ENCODE measurements at places on chromosomes 7 and 10.

GRCh38 chr7:115478426-115478825, 552.1 kb downstream of the TFEC start:
- DNase-seq: no peak

GRCh38 chr10:122510326-122510725, 49.0 kb downstream of the HTRA1 start:
- no peak for DNase-seq

- DNase-seq: no peak
These were observed 670.3 kb downstream of the SDK1 start for GRCh38 chr7:3971323-3971722.

DNA sequence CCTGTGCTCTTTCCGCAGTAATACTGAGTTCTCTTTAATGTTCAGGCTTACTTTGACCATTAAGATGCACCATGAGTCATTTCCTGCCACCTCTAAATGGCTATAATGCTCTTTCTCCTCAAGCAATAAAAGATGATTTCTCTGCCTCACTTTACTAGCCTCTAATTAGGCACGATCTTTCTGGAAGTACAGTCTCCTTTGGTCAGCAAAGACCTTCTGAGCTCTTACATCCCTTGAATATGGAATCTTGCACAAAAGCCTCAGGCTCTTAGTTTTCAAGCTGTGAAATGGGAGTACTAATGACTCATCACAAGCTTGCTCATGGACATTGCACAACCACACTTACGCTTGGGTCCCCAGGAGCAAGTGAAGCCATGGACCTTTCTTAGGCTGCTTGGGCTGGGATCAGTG, 85.9 kb downstream of the FRMD4A start:
- no peak for DNase-seq

- no peak for DNase-seq
These were observed 396.7 kb upstream of the SORCS1 start for GRCh38 chr10:107561136-107561650.

GRCh38 chr7:32937344-32938174, 19.7 kb upstream of the FKBP9 start:
- DNase-seq: no peak

GRCh38 chr10:130203626-130204025, 67.4 kb downstream of the GLRX3 start:
- no peak for DNase-seq

DNA sequence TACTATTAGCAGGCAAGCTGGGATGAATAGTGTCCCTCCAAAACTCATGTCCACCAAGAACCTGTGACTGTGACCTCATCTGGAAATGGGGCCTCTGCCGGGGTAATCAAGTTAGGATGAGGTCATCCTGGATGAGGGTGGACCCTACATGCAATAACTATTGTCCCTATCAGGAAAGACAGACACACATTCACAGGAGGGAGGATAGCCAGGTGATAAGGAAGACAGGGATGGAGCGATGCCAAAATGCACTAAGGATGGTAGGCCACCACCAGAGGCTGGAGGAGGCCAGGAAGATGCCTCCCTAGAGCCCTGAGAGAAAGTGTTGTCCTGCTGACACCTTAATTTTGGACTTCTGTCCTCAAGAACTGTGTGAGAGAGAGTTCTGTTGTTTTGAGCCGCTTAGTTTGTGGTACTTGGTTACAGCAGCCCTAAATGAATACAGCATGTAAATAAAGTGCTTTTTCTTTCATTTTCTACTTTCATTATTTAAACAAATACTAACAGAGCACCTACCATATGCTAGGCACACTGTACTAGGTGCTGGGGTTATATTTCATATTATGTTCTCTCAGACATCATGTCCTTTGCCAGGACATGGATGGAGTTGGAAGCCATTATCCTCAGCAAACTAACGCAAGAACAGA, 111.9 kb downstream of the USP6NL start:
- no peak for DNase-seq

DNA sequence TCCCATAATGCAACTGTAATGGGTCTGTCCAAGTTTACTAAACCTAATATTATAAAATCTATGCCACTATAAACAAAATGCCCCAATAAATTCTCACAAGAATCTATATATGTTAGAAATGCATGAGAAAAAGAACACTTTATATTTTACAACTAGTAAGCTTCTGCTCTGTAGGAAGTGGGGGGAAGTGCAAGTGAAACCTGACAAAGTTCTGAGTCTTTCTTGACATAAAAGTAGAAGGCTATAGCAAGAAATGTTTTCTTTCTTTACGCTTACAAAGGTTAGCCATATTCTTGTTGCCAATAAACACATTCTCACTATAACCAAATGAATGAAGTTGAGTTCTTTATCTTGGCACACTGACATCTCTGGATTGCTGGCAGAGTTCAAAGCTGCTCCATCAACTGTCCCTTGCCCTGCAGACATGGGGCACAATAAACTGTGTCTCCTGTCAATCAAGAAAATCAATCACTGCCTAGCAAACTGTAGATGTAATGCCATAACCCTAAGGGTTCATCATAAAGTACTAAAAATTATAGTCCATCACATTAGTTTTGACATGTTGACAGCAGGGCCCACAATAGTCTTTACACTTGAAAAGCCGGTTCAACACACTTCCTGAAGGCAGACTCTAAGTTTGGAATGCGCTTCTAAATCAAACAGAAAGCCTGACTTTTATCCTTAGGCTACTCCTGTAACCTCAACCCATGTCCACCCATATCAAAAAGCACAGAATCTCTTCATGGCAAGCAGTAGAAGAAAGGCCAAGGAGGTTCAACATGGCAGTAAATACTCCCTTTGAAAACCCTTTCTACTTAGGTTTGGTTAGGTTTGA, 58.6 kb downstream of the TPK1 start:
- no peak for DNase-seq

DNA sequence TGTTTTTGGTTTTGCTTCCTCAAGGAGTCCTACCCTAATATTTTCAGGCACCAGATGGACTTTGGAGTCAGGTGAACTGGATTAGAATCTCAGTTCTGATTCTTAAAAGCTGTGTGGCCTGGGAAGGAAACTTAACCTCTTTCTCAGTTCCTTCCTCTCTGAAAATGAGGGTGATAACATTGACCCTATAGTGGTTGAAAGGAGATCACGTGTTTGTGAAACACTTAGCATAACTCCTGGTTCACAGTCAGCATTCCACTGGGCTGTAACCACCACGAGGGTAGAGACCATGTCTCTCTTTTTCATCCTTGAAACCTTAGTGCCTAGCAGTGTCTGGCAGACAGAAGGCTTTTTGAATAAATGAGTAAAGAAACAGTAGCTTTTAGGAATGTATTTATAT, 16.7 kb downstream of the LSMEM1 start:
- DNase-seq: no peak

GRCh38 chr7:149866139-149866778, 7.5 kb upstream of the ATP6V0E2 start:
- no peak for DNase-seq

DNA sequence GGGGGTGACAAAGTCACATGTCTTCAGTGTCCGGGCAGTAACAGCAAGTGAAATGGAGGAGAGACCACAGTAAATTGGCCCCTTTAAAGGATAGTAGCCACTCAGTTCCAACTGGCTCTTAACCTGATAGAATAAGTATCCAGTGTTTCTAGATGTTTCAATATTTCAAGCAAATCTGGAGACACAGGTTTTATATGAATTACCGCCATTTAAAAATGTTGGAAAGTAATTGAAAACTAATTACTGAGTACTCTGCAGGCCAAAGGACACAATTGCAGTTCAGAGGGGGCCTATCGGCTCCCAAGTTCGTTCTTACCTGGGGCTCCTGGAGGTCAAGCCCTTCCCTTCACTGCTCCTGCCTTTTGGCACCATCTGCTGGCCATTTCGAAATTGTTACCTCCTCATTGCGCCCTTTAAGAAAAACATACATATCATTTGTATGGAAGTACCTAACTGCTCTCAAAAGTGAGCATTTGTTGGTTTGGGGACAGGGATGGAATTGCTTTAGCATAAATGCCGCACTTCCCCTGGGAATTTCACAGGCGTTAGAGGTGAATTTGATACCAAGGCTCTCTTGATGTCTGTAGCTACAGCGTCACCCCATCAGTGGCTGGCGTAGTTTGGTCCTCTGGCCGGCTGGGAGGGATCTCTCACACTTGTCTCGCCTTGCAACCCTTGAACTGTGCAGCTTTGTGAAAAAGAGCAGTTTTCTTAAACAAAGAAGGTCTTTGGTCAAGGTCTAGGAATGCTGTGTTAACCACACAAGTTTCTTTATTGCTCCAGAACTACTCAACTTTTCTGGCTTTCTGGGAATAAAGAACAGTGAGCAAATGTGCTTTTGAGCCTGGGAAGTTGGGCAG, 220.0 kb downstream of the ARHGAP21 start:
- no peak for DNase-seq

DNA sequence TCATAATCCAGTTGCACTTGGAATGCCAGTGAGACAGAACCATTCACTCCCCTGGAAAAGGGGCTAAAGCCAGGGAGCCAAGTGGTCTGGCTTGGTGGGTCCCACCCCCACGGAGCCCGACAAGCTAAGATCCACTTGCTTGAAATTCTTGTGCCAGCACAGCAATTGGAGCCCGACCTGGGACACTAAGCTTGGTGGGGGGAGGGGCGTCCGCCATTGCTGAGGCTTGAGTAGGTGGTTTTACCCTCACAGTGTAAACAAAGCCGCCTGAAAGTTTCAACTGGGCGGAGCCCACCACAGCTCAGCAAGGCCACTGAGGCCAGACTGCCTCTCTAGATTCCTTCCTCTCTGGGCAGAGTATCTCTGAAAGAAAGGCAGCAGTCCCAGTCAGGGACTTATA, 200.7 kb upstream of the NPSR1 start:
- DNase-seq: no peak

- no peak for DNase-seq
These were observed 78.9 kb downstream of the VOPP1 start for GRCh38 chr7:55493408-55493807.

GRCh38 chr10:110858297-110858934, 13.3 kb upstream of the PDCD4 start:
- DNase-seq: no peak

DNA sequence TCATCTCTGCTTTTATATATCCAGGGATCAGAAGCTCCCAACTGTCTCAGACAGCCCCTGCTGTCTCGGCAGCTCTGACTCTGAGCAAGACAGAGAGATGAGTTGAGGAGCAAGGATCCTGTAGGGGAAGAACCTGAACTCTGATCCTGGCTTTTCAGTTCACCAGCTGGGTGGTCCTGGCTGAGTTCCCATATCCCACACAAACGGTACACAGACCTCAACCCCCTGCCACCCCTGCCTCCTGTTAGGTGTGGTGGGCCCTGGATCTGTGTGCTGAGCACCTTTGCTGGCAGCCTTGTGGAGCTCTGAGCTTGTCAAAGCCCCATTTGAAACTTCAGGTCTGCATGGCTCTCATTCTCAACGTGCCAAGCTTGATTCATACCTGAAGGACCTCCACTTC, 54.3 kb upstream of the GPR26 start:
- DNase-seq: no peak

- DNase-seq: no peak
These were observed 12.7 kb downstream of the HHEX start for GRCh38 chr10:92702301-92702916.

GRCh38 chr10:118662228-118663035, 67.0 kb upstream of the PRLHR start:
- DNase-seq: no peak

Data from T-helper 22 cell (primary cell).